Cerebellar nuclear complex (tissue), 1 donor: ENCODE measurements at places on chromosomes 2 and 18.

DNA sequence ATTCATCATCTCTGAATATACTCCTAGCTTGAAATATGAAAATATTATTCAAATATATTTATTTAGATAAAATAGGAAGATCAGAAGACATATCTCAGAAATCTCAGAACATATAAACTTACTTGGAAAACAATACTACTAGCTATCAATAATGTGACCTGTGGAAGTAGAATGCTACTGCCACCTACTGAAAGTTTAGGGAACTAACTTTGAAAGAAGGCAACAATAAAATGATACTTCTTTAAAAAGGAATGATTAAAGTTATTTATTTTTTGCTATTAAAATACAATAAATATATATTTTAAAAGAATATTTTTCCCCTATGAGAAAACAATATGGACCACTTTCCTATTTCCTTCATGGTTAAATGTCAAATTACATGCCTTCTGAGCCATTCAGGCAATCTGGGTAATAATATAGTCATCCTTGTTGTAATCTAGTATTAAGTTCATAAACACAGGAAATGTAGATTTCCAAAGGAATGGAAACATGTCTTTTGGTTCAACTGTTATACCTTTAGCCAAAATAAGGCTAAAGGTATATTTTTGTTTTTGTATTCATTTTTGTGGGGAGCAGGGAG, 26.0 kb downstream of the ACADL start:
- no peak for DNase-seq

DNA sequence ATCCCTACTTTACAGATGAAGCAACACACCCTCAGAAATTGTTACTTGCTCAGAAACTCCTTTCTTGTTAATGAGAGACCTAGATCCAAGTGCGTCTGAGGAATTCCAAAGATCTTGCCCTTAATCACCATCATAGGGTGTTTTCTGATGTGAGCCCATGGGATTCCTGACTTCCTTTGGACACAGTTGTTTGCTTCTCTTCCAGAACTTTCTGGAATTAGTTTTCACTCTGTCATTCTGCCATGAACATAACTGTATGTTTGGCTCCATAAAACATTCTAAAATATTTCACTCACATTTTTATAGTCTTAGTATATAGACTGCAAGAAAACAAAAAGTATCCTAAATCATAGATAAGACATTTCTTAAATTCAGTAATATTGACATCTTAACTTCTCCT, 593.9 kb upstream of the SOX11 start:
- no peak for DNase-seq

DNA sequence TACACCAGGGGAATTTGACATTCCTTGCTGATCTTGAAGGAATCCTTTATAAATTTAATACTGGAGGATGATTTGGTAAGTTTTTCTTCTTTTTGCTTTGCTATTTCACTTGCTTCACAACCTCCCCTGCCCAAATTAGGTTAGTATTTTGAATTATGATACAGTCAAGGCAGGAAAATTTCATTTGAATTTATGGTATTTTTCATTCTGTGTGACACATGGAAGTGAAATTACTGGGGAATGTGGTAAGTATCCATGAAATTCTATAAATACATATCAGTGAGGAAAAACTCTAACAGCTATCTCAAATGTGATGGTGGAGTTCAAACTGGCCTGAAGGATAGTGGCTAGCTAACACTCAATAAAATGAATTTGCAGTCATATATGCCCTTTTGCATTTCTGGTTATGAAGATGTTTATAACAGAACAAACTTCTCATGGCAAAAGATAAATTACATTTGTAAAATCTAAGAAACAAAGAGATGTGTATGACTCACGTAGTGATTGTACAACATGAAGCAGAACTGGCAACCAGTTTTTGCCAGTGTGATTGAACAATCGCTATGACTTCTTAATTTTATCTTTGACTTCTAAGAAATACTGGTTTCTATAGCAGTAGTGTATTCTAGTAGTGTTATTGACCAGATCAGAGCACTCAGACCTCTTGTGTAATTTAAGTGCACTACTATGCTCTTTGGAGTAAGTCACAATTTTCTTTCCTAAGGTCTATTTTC, 152.6 kb downstream of the IKZF2 start:
- DNase-seq = no peak

- DNase-seq = no peak
Observed at GRCh38 chr2:225820826-225821225, 421.3 kb downstream of the NYAP2 start.

DNA sequence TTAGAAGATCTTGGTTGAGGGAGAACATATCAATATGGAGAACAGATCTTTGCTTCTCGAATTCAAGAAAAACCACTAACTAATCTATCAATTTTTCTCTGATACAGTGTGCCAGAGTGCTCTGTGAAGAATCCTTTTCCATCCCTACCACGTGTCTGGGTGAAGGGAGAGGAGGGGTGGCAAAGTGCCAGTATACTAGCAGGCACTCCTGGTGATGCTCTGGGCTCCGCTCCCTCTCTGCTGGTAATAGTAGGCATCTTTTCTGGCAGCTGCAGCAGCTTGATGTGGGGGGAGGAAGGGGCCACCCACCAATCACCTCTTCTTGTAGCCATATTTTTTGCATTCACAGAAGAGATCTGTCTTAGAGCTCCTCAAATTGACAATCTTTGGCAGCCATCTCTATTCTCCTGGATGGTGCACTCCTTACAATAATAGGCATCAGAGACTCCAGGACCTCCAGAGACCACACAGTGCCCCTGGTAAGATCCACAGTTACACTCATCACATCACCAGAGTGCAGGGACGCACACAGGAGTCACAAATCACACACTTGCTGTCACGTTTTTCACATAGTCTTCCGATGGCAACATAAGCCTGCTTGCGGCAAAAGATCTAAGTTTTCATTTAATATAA, 15.7 kb downstream of the STK39 start:
- DNase-seq = no peak

- no peak for DNase-seq
Observed at GRCh38 chr18:68803356-68803755, 5.5 kb downstream of the CCDC102B start.
